Activated CD8-positive, alpha-beta memory T cell treated with anti-CD3 and anti-CD28 coated beads for 1 hour (primary cell): ENCODE measurements at places on chromosomes 16 and 17.

- DNase-seq = no peak
Measured at GRCh38 chr17:7644775-7645174, 6.0 kb upstream of the ATP1B2 start.

GRCh38 chr16:4685776-4686496, 7.4 kb upstream of the NUDT16L1 start:
- DNase-seq = no peak

DNA sequence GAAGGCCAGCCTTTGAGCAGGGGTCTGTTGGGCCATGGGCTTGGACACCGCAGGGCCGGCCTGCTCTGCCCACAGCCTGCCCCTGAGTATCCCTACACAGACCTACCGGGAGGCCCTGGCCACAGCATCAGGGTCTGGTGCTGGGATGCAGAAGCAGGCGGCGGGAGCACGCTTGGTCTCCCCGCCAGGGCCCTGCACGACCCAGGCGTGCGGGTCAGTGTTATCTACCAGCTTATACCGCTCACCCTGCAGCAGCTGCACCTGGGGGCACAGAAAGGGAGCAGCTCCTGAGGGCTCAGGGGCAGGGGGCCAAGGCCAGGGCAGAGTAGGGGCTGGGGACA, 8.8 kb downstream of the EVPL start:
- DNase-seq = no peak

- DNase-seq = no peak
Measured at GRCh38 chr16:11025120-11025531, 80.8 kb downstream of the CLEC16A start.

DNA sequence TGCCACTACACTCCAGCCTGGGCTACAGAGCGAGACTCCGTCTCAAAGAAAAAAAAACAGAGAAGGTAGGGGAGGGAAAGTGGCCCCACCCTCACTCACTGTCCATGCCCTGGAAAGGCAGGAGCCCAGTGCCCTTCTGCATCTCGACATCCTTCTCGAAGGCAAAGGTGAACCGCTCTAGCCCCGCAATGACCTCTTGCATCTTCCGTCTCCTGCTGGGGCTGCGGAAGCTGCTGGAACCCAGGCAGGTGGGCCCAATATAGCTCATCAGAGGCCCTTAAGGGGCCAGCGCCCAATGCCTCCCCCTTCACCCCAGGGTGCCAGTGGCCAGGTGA, at the start of gene CPSF4L:
Gene CPSF4L, minus strand, starts transcription at position 264 of the 335 bp plus-strand sequence. Its CDS starts 62 bp downstream, at position 202.
- no peak for DNase-seq

DNA sequence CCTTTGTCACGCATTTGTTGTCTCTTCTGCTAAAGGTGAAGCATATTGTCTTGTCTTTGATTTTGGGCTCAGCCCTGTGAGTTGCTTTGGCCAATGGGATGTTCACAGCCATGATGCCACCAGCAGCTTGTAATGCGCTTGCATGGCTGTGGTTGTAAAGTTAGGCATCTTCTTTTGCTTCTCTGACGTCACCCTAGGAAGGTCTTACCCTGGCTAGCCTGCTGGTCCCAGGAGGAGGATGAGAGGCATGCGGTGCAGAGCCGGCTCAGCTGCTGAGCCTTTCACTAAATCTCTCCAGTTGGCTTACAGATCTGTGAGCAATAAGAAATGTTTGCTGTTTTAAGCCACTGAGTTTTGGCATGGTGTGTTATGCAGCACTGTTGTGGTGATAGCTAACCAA, 40.8 kb downstream of the IRX6 start:
- no peak for DNase-seq

DNA sequence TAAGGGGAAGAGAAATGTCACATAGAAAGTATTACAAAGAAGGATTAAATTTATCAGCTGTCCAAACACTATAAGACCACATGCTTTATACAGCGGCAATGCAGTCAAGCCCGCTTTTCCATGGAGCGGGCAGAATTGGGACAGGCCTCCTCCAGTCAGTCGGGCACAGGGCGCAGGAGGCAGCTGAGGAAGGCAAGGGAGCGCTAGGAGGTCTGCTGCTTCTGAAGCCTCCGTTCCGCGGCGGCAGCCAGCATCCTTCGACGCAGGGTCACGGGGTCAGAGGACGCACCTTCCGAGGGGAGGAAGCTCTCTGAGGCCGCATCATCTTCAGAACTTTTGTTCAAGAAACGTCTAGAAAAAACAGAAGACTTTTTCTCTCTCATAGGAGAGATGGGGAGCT, 62.6 kb downstream of the AMFR start:
- no peak for DNase-seq

- DNase-seq = no peak
Measured at GRCh38 chr16:6286176-6286575, 1046.5 kb upstream of the RBFOX1 start.

DNA sequence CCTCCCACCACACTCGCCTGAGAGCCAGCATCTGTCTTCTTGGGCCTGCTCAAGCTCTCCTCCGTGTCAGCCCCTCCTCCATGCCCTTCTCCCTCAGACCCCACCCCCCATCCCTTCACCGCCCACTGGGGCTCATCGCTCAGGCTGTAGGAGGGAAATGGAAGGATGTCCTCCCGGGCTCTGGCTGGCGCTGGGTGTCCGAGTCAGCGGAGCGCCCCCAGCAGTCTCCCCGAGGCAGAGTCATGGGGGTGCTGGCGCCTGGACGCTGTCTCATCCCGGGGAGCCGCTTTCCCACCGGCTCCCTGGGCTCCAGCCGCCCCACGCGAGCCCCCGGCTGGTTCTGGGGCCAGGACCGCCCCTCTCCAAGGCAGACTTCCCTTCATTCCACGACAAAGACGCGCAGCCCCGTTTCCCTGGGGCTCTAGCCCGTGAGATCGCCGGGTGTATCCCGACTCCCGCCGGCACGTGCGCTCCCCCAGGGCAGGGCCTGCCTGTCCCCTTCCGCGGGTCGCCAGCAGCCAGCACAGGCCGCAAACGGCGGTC, 428 bp upstream of the ANTKMT start:
- no peak for DNase-seq

DNA sequence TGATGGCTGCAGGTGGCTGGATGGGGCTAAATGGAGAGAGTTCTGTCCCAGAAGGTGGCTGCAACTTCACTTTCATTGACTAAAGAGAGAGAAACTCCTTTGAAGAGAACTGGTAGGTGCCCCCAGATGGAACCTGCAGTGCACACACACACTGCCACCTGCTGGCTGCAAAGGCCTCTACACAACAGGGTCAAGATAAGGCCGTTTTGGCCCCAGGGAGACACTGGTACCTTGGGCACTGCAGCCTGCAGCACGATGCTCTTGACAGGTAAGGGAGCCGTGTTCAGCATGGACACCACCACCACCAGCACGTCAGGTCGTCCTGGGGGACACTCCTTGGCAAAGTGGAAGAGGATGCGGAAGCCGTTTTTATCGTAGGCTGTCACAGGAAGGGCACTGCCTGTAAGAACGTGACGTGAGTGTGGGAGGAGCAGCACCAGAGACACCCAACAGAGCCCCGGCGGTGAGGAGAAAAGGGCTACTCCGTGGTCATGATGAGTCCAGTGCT, 22.7 kb downstream of the GGA3 start:
- DNase-seq = peak; percentile 43

DNA sequence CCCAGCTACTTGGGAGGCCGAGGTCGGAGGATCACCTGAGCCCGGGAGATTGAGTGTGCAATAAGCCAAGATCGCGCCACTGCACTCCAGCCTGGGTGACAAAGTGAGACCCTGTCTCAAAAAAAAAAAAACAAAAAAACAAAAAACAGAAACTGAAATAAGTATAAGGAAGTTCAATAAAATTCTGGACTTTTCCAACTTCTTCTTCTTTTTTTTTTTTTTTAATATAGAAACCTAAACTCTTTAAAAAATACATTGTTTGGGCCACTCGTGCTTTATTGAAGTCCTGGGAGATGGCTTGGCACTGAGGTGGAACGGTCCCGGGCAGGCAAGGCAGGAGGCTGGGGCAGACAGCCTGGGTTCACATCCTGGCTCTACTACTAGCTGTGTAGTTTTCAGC, 36.8 kb downstream of the KATNIP start:
- no peak for DNase-seq

DNA sequence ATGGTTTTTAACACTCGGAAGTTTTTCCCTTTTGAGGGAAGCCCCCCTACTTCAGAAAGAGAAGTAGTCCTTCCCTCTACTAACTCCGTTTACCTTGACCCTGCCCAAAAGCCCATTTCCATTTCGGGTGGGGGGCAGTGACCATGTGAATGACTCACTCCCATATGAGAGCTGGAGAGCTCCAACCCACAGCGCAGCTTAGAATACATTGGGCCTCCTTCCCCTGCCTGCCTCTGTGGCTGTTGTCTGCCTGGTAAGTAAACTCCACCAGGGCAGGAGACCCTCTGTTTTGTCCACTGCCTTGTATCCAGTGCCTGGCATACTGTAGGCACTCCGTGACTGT, 985 bp downstream of the SGSM2 start:
- no peak for DNase-seq

GRCh38 chr16:85303354-85303883, 191.1 kb upstream of the CIBAR2 start:
- peak; percentile 66 for DNase-seq
